ENCODE measurements at places on chromosomes 12 and 14.

DNA sequence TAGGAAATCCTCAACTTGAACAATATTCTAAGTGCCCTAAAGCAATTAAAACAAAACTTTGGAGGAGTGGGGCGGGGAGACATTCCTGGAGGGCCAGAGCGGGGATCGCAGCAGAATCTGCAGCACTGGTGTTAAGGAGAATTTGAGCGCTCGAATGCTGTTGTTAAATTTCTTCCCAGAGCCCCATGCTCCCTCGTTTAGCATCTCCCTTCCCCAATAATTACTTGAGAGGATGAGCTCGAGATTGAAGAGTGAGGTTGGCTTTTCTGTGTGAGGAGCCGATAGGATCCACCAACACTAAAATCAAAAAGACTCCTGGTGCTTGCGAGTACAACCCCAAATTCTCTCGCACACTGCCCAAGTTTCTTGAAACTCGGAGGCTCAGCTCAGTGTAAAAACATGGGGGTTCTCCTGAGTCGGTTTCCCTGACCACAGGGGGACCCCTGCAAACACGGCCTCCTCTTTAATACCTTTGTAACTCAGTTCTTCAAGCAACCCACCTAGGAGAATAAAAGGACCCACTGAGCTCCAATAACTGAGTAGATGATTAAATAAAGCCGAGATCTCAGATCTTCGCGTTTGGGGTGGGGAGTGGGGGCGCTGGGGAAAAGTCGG is 10.2 kb upstream of the FOXG1 start:
- DNase-seq = no peak

- DNase-seq = no peak
Observed at GRCh38 chr14:69072584-69072983, 80.3 kb downstream of the DCAF5 start.

- DNase-seq = no peak
Observed at GRCh38 chr12:132014092-132014914, 64.6 kb downstream of the EP400 start.

DNA sequence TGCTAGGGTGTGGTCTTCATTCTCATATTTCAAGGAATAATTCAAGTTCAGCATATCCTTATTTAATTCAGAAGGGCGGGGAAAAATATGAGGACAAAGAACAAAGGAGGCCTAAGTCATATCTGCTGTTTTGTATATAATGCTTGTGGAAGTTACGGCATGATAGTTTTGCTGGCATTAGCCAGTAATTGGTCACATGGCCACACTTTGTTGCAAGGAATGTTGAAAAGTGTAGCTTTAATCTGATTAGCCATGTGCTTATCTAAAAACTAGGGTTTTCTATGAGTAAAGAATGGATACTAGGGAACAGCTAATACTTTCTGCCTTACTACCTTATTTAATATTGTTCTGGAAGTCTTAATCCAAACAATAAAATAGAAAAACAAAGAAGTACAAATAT is 34.4 kb upstream of the E2F7 start:
- no peak for DNase-seq

- DNase-seq = no peak
Observed at GRCh38 chr12:120092551-120093335, 23.8 kb downstream of the RAB35 start.

DNA sequence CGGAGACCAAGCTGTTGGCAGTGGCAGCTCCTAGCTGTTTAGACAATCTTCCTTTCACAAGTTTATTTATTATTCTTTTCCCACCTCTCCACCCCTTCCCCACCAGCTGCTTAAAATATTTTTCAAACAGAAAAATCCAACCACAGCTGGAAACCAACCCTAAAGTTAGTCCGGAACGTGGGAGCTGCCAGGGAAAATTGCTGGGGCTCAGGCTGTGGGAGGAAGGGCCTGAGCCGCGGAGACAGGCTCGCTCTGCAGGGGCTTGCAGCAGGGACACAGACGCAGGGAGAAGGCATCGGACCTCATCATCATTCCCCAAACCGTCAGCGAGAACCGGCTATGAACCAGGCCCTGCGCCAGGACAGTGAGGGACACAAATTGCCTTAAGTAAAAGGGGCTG is 16.1 kb upstream of the TMEM106C start:
- no peak for DNase-seq

GRCh38 chr14:25759920-25760655 is 710.1 kb upstream of the STXBP6 start:
- no peak for DNase-seq

GRCh38 chr14:90671382-90672234 is 144.6 kb downstream of the TTC7B start:
- DNase-seq = no peak

DNA sequence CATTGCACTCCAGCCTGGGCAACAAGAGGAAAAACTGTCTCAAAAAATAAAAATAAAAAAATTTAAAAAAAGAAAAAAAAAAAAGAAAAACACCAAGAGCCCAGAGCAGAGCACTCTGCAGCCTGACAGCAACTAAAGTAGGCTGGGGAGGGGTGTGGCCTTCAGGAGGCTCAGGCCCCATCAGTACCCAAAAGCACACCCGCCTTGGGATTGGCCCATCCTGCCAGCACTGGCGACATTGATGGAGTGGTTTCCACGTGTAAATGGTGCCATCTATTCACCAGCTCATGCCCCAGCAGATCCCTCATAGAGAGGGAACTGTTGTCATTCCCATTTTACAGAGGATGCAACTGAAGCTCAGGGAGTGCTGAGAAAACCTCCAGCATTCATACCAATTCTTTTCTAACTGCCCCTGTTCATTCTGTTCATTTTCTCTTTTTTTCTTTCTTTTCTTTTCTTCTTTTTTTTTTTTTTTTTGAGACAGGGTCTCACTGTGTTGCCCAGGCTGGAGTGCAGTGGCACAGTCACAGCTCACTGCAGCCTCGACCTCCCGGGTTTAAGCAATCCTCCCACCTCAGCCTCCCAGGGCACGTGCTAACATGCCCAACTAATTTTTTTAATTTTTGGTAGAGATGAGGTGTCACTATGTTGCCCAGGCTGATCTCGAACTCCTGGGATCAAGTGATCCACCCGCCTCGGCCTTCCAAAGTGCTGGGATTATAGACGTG is 89.3 kb downstream of the IRF2BPL start:
- no peak for DNase-seq

DNA sequence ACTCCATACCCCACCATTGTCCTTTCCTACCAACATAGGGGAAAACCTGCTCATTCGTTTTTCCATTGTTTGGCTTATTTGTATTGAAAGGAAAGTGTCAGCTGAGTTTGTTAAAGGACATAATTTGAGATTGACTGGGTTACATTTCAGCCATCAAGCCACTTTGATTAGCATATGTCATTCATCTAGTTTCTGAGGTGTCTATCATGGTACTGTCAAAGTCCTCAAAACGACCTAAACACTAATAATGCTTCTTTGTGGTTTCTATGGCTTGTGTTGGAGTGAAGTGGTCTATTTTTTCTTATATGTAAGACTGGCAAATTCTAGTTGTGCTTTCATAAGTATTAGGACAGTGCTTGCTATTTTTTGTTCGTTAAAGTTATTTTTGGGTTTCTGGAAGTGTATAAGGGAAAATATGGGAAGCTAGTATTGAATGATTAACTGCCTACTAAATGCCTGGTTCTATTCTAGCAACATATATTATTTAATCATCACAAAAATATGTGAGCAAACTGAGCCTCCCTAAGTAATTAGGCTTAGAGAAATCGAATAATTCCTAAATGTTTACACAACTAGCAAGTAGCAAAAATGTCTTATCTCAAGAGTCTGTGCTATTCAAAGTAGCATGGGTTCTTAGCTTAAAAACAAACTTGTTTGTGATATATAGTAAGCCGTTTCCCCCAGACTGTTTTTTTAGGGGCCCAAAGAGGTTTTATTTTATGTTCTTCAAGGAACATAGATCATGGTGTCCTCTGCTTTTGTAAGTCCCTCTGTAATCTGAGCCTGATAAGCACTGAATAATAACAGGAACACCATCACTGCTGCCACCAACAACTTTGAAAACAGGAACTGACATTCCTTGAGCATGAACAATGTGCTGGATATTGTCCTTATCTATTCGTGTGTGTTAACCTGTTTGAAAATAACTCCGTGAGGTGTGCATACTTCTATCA is 67.1 kb downstream of the DERA start:
- DNase-seq = no peak

DNA sequence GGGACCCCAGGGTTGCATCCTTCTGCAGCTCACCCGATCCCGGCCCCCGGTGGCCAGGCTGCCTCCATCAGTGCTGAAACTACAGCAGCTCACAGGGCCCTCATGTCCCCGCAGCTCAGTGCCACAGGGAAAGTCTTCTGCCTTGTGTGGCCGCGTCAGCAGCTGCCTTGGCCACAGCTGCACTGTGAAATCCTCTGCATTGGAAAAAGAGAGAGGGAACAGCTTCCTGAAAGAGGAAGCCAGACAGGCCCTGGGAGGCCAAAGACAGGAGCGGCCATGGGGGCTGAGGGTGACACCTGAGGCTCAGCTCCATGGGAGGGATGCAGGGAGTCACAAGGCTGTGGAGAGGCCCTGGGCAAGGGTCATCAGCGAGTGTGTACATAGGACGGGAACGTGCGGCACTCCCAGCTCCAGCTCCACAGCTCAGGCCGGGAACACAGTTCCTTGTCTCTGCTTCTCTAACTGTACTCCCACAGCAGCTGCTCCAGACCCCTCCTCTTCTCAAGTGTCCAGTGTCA is 32.7 kb downstream of the PARP2 start:
- DNase-seq = no peak

- no peak for DNase-seq
Observed at GRCh38 chr14:53716578-53716977, 240.0 kb downstream of the BMP4 start.

GRCh38 chr14:85531587-85532373 is 1.8 kb downstream of the FLRT2 start:
- peak; percentile 33 for DNase-seq

GRCh38 chr12:19642345-19642744 is 203.1 kb downstream of the AEBP2 start:
- no peak for DNase-seq

GRCh38 chr14:36625014-36625413 is 36.6 kb upstream of the PAX9 start:
- DNase-seq = no peak

DNA sequence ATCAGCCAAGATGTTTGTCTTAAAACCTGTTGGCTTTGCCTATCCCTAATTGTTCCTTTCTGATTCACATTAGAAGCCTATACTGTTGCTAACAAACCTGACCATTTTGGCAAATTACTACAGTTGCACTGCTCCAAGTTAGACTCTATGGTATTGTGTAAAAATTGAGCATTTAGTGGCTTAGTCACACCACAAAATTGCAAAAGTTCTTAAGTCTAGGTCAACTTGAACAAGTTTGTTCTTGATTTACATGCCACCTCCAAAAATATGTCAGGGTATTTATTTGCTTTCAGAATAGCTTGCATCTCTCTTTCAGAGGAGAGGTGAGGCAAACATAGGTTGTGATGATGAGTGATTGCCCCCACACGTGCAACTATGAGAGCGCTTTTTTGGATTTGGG is 27.0 kb upstream of the PTHLH start:
- DNase-seq = no peak

- no peak for DNase-seq
Observed at GRCh38 chr14:28776482-28777266, 10.1 kb downstream of the FOXG1 start.

GRCh38 chr12:14396071-14396470 is 30.6 kb downstream of the ATF7IP start:
- DNase-seq = no peak

- no peak for DNase-seq
Observed at GRCh38 chr12:67764946-67765619, 116.5 kb downstream of the DYRK2 start.

- no peak for DNase-seq
Observed at GRCh38 chr12:46549527-46550265, 177.1 kb upstream of the SLC38A2 start.

DNA sequence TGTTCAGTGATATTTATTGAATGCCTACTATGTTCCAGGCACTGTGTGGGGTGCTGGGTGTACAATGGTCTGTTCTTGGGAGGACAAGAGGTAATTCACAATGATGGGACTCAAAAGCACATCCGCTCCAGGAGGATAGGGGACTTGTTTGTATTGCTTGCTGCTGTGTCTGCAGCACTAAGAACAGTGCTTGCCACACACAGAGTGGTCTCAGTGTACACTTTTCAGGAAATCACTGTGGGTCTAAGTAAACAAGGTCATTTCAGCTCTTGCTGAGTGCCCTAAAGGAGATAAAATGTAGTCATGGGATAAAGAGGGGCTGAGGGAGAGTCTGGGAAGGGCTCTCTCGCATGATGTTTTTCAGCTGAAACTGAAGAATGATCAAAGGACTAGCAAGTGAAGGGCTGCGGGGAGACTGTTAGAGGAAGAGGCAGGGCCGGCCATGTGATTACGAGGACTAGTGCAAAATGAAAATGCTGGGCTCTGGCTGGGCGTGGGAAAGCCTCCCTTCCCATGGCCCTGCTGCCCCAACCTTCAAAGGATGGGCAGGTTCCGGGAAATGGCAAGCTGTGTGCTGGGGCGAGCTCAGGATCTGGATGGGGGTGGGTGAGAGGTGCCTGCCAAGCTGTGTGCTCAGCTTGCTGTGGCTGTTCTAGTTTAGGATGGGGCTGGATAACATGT is 39.1 kb downstream of the ADCK1 start:
- DNase-seq = no peak

GRCh38 chr12:3611860-3612703 is 121.1 kb downstream of the PRMT8 start:
- no peak for DNase-seq

DNA sequence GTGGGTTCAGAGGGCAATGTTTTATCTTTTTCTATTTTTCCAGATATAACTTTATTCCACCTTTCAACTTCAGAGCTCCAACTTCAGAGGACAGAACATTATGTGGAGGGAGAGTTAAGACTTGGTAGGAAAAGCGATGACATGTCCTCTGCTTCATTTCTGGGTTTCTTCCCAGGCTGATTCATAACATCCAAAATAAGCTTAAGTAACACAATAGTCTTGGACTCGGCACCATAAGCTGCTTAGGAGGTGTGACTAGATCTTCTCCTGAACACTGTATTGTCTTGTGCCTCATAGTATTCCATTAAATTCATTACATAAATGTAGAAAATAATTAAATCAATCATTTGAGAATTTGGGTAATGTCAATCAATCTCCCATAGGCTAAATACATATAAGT is 95.5 kb upstream of the PDE3A start:
- DNase-seq = no peak

- DNase-seq = no peak
Observed at GRCh38 chr12:122873540-122873939, 22.4 kb downstream of the VPS37B start.

GRCh38 chr12:124412646-124413015 is 117.7 kb downstream of the RFLNA start:
- DNase-seq = no peak

DNA sequence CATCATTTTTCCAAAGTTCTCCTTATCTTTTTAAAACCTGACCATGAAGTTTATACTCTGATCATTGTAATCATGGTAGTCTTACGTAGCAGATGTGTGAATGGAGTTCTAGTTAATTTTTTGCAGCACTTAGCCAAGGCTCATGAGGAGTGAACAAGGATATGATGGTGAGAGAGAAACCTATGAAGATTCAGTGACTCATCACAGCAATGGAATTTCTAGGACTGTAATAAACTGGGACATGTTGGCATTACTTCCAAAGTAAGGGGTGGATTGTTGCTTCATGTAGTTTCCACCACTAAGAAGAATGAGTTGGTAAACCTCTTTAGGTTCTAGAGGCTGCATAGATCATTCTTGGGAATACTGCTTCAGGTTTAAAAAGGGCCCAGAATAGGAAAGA is 102.7 kb downstream of the LRRIQ1 start:
- no peak for DNase-seq

GRCh38 chr14:46306267-46306666 is 345.3 kb downstream of the RPL10L start:
- no peak for DNase-seq
